IPS DF 6.9 (cell line): ENCODE measurements at places on chromosomes 16 and 17.

- no peak for DNase-seq
Measured at GRCh38 chr17:39107155-39107554, 44.3 kb downstream of the PLXDC1 start.

DNA sequence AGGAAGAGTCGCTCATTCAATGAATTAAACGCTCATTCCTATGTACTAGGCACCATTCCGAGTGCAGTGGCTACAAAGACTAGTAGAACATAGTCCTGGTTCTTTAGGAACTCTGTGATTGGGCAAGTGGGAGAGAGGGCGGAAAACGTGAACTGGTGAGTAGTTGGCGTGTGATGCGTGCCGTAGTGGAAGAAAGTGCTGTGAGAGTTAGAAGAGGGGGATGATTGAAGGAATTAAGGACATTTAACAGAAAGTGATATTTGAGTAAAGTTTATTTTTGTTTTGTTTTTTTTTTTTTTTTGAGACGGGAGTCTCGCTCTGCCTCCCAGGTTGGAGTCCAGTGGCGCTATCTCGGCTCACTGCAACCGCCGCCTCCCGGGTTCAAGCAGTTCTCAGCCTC is 7.9 kb upstream of the SLFN14 start:
- no peak for DNase-seq

DNA sequence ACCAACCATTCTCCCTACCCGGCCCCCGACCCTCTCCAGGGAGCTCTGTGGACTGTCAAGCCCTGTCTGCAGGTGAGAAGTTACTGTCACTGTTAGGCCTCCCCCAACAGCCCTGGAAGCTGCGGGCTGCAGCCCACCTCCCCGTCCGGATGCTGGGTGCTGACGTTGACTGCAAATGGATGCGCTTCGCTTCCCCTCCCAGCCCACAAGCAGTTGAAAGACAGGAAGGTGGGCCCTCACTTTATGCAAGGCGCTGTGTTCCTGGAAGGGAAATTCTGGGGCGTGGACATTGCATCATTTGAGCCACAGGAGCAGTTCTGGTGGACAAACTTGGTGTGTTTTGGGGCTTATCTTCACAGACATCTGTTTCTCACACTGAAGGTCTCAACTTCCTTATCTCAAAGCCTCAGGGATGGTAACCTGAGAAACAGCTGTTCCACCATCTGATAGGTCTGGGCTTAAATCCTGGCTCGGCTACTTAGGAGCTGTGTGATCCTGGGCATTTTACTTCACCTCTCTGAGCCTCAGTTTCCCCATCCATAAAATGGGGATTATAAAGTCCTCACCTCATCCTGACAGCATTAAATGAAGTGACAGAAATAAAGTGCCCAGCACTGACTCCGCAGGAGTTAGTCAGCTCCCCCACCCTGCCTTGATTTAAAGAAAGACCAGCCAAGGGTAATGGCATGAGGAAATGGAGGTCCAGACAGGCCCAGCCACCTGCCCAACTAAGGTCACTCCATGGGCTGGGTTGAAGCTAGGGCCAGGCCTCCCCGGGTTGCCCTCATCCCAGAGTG is 4.6 kb upstream of the DRC7 start:
- DNase-seq = no peak

GRCh38 chr17:28712032-28712704 is 480 bp upstream of the PROCA1 start:
- no peak for DNase-seq

DNA sequence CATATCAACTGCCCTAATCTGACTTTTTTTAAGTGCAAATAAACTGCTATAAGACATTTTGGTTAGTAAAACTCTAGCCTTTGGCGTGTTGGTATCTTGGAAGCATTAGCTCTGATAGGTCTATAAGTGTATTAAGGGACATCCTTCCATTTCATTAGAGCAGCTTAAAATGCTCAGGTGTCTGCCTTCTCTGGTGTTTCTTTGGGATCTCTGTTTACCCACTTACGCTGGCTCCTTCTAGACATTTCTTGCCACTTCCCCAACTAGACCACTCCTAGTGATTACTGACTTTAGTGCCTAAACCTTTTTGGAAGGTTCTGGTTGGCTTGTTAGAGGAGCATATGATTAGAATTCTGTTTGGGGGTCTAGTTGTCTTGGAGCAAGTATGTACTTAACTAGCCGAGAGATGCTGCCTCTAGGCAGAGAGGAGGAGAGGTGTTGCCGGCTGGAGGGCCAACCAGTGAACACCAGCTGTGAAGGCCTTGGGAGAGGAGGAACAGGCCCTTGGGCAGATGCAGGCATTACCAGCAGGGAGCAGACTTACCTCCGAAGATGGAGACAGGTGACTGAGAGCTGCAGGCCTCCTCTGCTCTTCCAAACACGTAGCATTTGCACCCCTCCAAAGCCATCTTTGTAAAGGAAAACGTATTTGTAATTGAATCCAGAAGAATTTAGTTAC is 15.2 kb upstream of the CLEC18C start:
- no peak for DNase-seq

DNA sequence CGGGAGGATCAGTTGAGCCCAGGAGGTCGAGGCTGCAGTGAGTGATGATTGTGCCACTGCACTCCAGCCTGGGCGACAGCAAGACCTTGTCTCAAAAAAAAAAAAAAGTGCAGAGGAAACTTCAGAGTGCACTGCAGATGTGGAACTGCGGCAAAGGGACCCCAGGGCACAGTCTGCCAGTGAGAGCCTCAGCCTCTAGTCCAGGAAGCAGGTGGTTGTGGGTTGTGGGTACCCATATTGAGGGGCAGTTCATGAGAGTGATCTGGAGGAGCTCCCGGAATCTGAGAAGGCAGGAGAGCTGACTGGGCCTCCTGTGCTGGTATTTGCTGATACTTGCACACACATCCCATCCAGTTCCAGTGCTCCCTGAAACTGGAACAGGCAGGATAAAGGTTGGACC is 13.1 kb downstream of the FOXN1 start:
- no peak for DNase-seq

GRCh38 chr16:83532634-83533033 is 275.1 kb upstream of the HSBP1 start:
- no peak for DNase-seq
